ENCODE measurements at places on chromosomes 6 and 20.

DNA sequence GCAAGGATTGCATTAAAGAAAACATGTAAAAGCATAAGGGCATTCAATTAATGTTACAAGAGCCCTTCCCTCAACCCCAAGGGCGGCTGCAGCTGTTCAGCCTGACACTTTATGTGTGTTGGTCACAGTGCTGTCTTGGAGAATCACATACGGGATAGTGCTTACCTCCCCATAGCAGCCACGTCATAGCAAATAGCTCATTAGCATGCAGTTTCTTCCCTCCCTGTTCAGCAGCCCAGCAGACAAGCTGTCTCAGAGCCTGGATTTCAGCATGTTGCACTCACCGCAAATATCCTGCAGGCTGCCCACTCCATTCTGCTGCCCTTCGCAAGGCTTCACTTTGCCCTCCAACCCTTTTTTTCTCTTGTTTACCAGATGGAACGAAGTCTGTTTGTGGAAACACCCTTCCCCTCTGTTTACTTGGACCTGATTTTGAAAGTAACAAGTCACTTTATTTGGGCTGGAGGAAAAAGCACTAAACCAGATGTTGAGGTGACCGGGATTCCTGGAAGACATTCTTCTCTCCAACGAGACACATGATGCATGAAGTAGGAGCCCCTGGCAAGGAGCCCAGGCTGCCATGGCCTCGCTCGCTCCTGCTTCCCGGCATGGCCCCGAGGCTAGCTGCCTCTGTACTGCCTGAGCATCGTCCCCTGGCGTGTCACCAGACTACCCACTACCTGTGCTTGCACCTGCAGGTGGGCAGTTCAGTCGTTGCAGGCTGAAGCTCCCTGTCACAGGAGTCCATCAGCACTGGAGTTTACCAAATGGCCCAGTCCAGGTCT, 151.6 kb upstream of the GMDS start:
- no peak for DNase-seq

- no peak for DNase-seq
These were observed 207.8 kb downstream of the KHDC1L start for GRCh38 chr6:73017476-73017875.

DNA sequence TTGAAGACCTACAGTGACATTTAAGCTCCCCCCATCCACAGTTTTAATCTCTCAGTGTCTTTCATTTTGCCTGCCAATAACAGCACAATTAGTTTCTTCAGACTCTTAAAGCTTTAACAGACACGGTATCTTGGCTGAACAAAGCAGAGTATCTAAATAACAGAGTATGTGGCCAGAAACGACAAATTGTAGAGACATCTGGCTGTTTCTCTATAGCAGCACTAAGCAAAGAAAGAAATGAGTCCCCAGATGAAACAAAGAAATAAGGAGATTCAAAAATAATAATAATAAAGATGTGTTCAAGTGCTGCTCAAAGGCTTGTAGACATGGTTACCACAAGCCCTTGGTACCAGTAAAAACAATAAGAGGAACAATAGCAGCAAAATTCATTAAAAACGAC, 97.8 kb upstream of the HDAC2 start:
- no peak for DNase-seq

- DNase-seq, result no peak
These were observed 259.7 kb downstream of the HACE1 start for GRCh38 chr6:104599821-104600638.

DNA sequence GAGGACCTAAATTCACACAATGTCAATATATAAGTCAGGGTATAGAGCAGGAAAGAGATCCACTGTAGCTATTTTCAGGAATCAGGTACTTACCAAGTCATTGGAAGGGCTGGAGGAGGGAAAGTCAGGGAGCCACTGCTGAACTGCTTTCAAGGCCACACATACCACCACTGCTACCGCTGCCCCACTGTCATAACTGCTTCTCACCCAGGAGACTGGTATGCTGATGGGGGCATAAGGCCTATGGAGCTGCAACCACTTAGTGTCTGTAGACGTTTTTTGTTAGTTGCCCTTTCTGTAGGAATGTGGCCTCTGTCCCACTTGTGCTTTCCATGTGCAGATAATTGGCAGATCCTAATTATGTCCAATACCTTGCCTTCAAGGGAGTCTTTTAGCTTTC, 5.4 kb downstream of the SMAP1 start:
- no peak for DNase-seq

GRCh38 chr20:37347891-37348791, 2.2 kb downstream of the SRC start:
- no peak for DNase-seq

DNA sequence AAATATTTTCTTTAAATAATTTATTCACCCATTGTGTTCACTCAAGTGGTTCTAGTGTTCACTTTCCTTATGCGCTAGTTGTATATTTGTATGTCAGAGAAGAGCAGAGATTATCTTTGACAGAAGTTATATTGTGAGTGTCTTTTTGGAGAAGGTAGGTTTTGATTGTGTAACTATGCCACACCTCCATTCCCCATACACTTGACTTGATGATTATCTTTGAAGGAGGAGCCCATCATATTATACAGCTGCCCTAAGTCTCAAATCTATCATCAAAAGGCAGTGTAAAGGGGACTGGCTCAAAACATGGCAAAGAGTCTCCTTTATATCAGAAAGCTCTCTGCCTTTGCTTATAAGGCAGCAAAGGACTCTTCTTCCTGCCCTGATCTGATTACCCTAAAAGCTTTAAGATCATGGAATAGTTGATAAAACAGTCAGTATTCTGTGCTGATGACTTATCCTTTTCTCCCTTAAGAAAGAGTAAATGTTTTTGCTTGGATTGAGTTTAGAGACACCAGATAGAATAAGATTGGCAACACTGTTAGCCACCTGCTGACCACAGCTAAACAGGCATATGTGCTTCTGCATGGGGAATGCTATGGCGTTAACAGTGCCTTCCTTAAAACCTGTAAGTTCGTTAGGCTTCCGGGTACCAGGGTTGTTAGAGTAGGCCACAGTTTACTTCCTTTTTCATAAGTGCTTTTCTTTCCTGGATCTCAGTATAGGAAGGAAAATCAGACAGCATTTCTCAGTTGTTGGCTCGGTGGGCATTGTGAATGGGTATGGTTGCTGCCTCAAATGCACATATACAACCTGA, 22.6 kb downstream of the TOP1 start:
- DNase-seq, result no peak

DNA sequence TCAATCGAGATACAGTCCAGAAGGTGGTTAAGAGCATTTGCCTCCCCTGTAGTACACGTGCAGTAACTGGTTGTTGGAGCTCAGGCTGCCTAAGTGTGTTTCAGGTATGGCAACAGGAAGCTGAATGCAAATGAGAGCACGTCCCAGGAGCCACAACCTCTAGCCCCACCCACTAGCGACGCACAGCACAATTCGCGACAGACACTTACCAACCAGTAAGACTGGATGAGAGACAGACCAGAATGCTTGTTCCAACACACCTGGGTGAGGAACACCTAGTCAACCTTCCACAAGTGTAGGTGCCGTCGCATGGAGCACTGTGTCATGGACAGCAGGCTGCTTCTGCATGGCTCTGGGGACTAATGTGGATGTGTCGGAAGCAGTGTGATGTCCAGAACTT, 7.2 kb upstream of the SERPINB1 start:
- DNase-seq, result no peak

GRCh38 chr6:49479308-49479970, 16.3 kb downstream of the CENPQ start:
- no peak for DNase-seq

GRCh38 chr6:7218406-7218988, 94.5 kb downstream of the SSR1 start:
- no peak for DNase-seq

DNA sequence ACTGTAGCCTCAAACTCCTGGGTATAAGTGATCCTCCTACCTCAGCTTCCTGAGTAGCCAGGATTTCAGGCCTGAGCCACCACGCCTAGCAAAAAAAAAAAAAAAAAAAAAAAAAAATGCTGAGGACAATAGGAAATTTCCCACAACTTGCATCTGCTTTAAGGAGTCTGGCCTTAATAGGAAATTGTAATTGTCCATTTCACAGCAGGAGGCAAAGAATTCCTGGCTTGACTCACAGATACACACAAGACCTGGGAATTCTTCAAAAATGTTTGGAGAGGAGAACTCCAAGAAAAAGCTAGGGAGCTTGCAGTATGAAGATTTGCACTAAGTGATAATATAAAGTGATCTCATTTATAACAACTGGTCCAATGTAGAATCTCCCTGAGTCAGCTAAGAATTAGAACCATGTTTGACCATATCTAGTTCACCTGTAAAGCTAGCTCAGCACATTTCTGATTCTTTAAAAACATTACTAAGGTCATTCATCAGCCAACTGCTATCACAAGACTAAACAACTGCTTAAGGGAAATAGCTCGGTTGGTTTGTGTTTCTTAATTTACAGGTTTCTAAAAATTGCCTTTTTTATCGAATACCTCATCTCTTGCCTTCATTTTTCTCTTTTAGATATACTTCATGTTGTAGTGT, 80.2 kb upstream of the SLC2A12 start:
- no peak for DNase-seq

GRCh38 chr6:35073766-35074471, 67.2 kb downstream of the TCP11 start:
- no peak for DNase-seq

DNA sequence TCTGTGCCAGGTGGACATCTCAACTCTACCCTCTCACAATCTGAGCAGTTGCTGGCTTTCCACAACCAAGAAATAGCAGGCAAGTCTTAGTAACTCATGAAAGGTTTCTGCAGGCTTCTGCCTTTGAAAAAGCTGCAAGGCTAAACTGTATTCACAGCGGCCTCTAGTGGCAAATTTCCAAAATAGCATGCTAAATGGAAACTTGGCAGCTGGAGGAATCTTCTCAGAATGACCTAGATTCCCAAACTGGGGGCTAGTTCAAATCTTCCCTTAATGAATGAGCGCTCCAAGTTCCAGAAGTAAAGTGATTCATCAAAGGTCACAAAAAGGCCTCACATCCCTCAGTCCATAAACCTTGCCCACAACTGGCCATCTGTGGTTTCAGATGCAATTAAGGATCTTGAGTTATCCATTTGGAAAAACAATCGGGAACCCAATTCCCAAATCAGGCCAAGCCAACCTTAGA, 11.9 kb upstream of the CPNE5 start:
- DNase-seq, result no peak

- DNase-seq, result no peak
These were observed 368.8 kb downstream of the ESR1 start for GRCh38 chr6:152176268-152176667.

GRCh38 chr6:3575166-3575565, 118.3 kb upstream of the SLC22A23 start:
- no peak for DNase-seq

DNA sequence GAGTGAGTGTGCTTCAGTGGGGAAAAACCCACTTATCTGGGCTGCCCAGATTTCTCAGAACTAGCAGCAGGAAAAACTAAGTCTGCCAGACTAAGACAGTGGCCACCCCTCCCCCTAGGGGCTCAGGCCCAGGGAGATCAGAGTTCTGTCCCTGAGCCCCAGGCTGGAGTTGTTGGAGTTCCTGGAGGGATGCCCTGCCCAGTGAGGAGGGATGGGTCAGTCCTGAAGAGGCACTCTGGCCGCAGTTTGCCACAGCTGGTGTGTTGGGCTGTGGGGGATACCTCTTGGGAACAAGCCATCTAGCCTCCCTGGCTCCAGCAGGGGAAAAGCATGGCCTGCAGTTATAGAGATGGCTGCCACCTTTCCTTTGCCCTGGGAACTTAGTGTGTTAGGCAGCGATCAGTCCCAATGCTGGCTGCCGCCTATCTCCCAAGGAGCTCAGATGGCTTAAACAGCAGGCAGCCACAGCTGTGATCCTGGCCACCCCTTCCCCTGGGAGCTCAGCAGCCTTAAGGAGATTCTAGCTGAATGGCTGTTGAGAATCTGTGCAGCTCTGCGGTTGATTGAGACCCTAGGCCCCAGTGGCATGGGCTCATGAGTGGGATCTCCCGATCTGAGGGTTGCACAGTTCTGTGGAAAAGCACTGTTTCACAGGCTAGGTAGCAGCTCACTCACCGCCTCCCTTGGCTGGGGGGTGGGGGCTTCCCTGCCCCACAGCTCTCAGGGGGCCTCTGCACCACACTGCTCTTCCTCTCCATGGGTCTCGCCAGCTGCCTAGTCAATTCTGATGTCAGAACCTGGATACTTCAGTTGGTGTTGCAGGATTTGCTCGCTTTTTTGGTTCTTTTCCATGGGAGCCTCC, 13.2 kb downstream of the SIRPG start:
- DNase-seq, result no peak

DNA sequence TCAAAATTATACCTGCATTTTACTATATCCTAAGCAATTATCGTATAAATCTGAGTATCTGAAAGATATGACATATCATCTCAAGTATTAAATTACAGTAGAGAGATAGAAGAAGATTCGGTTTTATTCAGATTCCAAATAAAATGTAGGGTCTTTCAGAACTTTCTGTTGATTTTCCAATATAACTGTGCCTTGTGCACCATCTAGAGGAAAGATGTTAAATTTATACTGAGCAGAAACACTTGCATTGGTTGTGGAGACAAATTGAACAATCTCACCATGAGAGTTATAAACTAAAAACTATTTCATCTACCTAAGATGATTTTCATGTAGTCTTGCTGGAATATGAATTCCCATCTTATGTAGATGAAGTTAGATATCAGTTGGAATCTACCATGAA, 26.8 kb upstream of the HSF2 start:
- no peak for DNase-seq

DNA sequence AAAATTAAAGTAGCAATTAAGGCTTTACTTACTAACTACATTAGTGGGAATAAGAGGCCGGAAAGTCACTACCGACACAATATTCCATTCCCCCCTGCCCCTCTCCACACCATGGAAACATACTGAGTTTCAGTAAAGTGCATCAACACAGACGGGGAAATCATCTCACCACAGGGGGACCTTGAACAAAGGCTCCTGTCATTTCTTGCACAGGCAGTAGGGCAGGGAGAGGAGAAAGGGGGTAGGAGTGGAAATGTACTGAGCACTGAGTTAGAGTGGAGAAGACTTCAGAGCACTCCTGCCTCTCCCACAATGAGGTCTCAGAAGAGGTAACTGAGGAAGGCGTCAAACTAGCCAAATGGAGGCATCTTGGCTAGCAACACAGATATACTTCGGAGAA, 1426.9 kb upstream of the EYS start:
- DNase-seq, result no peak

GRCh38 chr6:39731565-39731964, 6.4 kb upstream of the KIF6 start:
- DNase-seq, result no peak

GRCh38 chr6:134389129-134389528, 71.2 kb upstream of the SGK1 start:
- DNase-seq, result no peak

DNA sequence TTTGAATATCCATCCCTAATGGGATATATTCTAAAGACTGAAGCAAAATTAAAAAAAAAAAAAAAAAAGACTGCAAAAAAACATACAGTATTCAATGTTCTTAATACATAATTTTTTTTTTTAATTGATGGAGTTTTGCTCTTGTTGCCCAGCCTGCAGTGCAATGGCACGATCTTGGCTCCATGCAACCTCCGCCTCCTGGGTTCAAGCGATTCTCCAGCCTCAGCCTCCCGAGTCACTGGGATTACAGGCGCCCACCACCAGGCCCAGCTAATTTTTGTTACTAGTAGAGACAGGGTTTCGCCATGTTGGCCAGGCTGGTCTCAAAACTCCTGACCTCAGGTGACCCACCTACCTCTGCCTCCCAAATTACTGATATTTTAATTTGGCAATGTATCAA, 29.3 kb downstream of the RANBP9 start:
- no peak for DNase-seq

GRCh38 chr20:43722153-43722505, 4.7 kb downstream of the GTSF1L start:
- DNase-seq, result no peak

All from NCI-H1436 treated with DMSO at 0.1 percent for 48 hours (cell line).